Stimulated activated CD4-positive, alpha-beta T cell treated with anti-CD3 and anti-CD28 coated beads, TNF-alpha, amount 100 ng/mL, for 24 hours (primary cell): ENCODE measurements at places on chromosomes 16 and 17.

- DNase-seq = no peak
These were observed 58.2 kb downstream of the PLCG2 start for GRCh38 chr16:81837312-81837751.

DNA sequence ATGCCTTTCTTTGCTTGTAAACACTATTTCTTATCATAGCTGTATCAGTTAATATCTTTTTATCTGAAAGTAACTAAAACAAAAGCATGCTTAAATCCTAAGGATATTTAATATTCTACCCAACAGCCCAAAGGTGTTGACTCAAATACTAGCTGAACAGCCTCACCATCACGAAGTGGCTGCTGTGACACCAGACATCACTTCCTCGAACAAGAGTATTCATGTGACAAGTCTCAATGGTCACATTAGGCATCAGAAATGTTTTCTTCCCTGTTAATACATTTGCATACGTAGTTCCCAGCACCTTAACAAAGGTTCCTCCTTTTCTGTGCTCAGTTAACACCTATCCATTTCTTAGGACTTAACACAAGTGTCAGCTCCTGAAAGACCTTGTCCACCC is 193.8 kb upstream of the DYNLRB2 start:
- DNase-seq = no peak

DNA sequence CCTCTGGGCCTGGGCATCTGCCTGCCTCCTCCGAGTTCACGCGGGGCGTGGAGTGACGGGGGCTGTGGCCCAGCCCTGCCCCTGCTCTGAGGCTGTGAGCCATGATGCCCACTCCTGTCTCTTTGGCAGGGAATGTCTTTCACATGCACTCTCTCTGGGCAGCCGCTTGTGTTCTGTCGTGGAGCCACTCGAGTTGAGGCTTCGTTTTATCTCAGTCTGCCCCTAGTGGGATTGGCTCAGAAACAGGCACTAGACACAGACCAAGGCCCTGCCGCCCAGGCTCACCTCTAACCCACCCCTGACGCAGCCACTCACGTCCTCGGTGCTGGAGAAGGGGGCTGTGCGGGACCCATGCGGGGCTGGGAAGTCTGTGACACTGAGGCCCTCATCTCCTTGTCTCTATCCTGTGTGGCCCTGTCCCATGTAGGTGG is 67.5 kb upstream of the KCTD5 start:
- DNase-seq = no peak

DNA sequence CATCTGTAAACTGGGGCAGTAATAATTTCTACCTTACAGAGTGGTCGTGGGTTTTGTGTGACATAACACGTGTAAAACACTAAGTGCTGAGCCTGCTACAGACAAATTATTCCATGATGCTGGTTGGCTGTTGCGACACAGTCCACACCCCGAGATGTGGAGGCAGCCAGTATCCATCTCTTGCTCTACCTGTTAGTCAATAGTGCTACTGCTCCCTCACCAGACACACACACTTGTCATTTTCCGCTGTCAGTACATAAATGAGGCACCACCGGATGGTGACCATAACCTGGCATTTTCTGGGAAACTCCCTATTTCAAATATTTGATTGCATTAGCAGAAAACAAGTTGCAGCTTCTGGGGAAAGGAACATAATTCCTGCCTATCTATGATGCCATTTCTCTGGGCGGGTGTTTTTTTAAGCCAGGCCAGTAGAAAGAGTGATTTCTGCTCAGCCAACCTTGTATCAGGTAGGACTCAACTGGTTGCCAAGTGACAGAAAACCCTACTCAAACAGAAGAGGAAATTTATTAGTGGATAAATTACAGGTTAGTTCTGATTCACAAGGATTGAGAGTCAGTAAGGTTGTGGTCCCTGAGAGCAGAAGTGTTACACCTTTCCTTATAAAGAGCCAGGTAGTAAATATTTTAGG is 24.1 kb downstream of the DNAJA2 start:
- DNase-seq = no peak

GRCh38 chr17:6843241-6843880 is 11.8 kb upstream of the TEKT1 start:
- DNase-seq = no peak

DNA sequence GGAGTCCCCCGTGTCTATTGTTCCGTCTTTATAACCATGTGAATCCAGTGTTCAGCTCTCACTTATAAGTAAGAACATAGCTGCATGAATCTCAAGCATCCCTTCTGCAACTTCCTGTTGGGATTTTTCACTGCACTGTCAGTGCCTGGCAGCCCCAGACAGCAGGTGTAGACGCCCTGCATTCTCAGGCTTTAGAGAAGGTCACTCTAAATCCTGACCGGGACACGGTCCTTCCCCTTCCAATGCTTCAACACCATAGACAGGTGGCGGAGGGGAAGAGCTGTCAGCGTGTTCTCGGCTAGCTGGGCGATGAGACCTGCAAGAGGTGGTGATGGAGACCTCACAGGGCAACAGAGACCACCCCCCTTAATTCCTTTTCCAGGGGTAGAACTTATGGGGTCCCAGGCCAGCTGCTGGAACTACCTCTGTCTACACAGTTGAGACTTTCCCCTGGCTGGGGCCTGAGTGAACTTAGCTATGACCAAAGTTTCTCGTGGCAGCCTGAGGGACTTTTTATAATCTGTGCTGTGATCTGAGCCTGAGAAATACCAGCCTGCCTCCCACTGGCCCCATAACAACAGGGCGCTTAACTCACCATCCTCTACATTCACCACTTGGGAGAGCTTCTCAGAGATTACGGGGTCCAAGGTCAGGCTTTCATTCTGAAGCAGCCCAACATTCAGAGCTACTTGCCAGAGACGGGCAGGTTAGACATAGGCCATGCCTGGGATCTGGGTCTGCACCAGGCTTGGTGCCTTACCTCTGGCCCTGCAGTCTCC is 143.2 kb upstream of the TNRC6C start:
- DNase-seq = no peak

DNA sequence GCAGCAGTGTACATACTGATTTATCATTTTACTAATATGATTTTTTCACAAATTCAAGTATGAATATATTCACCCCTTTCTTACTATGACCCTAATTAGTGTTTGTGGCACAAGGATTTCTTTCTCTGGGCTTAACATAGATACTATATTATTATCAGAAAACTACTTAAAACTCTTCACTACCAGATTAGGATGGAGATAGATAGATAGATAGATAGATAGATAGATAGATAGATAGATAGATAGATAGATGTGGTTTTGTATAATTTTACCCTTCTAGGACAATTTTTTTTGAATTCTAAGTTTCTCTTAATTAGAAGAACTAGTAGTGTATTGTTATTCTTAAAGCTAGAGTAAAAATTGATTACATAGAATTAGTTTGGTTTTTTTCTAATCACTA is 49.6 kb downstream of the VMP1 start:
- no peak for DNase-seq

GRCh38 chr17:27674335-27674734 is 43.3 kb downstream of the LGALS9 start:
- DNase-seq = no peak

GRCh38 chr17:3804503-3804931 is 3.5 kb upstream of the ITGAE start:
- DNase-seq = no peak

GRCh38 chr17:29883497-29883896 is 46.5 kb downstream of the SSH2 start:
- DNase-seq = no peak

DNA sequence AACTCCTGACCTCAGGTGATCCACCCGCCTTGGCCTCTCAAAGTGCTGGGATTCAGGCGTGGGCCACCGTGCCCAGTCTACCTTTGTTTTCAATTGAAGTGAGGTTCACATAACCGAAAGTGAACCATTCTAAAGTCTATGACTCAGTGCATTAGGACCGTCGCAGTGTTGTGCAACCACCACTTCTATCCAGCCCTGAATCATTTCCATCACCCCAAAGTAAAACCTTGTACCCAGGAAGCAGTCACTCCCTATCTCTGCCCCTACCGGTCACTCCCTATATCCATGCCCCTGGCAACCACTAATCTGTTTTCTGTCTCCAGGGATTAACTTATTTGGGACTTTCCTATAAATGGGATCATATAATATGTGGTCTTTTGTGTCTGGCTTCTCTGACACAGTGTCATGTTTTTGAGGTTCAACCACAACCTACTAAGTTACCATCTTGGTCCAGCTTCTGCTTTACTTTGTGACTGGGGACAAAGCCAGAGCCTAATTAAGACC is 28.3 kb upstream of the CDC42EP4 start:
- no peak for DNase-seq

- DNase-seq = no peak
These were observed 53.1 kb downstream of the CYB5B start for GRCh38 chr16:69477546-69477945.

DNA sequence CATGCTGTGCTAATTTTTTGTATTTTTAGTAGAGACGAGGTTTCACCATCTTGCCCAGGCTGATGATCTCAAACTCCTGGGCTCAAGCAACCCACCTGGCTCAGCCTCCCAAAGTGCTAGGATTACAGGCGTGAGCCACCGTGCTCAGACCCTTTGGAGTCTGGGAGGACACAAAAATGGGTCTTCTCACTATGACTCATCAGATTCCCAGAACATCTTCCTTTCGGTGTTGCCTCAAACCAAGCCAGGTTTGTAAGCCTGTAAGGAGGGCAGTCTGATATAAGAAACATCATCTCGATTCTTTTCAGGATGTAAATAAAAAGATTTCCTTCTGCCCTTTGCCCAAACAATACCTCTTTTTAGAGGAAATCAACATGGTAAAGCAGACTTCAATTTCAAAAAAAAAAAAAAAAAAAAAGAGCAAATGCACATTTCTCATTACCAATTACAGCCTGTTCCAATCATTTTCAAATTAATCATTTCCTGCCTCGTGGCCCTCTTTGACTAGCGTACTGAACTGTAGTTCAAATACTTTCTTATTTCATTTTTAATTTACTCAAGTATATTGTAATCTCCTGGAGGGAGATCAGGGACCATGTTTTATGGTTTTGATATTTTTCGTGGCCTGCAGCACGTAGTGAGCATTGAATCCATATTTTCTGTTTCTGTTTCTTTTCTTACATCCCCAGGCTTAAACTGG is 409.6 kb downstream of the GRIN2A start:
- DNase-seq = no peak

- DNase-seq = no peak
These were observed 26.6 kb upstream of the C17orf107 start for GRCh38 chr17:4872786-4873185.

- no peak for DNase-seq
These were observed 23.1 kb downstream of the LGALS9 start for GRCh38 chr17:27654136-27654535.

DNA sequence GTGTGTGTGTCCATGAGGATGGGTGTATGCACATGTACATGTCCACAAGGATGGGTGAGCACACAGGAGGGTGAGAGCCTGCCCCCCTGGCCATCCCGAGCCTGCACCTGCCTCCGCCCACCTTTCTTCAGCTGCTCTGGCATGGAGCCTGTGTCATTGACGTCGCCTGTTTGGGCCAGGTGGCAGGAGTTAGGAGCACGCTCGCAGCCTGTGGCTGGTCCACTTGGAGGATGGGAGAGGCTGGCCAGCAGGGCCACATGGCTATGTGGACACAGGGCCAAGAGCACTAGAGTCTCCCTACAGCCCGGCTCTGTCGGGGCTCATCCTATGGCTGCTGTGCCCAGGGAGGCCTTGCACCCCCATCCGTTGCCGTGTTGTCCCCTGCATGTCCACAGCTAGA is 21.4 kb downstream of the BAHCC1 start:
- DNase-seq = no peak

GRCh38 chr16:88681084-88681680 is 5.1 kb downstream of the SNAI3 start:
- no peak for DNase-seq

- DNase-seq = no peak
These were observed 24.4 kb downstream of the CCDC57 start for GRCh38 chr17:82188001-82188961.

DNA sequence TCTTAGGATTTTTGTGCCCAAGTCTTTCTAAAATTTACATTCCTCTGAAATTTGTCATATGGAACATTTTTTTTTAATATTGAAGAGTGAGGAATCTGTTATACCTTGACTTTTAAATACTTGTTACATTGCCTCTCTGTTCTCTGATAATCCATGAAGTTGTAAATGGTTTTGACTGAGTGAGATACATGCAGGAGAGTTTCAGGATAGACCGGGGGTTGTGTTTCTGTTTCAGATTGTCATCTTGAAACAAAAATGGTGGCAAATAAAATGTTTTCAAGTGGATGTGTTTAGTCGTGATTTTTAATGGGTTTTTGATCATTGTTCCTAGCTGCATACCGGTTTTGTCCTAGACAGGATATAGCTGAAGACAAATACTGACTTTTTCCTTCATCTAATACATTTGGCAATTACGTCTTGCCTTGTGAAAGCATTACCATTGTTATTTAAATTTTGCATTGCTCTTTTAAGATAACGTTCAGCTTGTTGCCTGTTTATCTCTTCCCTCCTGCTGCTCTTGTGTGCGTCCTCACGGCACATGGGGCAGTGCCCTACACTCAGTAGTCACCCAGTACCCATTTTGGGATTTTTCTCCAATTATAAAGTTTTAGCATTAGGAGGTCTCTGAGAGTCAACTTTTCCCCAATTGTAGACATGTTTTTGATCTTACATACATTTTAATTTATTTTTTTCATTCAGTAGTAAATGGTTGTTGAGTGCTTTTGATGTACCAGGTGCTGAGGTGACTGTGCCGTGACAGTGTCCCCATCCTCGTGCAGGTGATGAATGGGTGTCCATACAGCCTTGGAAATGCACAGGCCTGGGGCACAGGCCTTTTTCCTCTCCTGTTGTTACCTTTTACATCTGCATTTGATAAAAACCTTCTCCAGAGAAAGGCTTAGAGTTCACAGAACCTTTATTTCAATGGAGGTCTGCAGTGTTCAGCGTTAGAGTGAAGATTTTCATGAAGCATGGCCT is 169.9 kb downstream of the MSI2 start:
- no peak for DNase-seq

- DNase-seq = no peak
These were observed 23.0 kb upstream of the ZNF750 start for GRCh38 chr17:82862737-82863382.

DNA sequence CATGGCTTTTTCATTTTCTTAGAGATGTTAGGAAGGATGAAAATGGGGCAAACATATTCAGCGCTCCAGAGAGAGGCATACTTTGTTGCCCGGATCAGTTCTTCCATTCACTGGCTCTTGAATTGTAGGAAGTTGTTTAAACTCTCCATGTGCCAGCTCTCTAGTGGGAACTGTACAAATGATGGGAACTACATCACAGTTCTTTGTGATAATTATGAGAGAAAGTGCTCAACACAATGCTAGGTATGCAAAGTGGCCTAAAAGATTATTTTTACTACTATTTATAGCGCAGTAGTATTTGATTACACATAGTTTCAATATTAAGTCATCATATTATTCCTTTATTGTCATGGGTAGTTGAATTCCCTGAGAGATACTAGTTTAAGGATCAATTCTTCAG is 268.5 kb downstream of the RBFOX1 start:
- DNase-seq = no peak

DNA sequence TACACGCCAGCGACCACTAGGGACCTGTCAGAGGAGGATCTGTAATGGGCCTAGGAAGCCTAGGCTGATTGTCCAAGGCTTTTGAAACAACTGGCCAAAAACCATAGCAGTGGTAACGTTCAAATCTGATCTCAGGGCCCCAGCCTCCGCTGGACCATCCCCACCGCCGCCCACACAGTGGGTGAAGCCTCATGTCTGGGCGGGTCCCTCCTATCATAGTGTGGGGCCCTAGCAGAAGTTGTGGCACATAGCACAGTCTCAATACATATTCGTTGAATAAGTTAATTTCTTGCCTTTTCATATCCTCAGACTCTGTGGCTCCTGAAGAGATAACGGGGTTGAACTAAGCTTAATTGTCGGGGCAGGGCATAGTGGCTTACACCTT is 818 bp downstream of the DPH1 start:
- peak; percentile 46 for DNase-seq
